T follicular helper cell (primary cell): ENCODE measurements at places on chromosomes 11 and 22.
A peak's percentile ranks its signal among the peaks of the same experiment; 100 is the strongest.

DNA sequence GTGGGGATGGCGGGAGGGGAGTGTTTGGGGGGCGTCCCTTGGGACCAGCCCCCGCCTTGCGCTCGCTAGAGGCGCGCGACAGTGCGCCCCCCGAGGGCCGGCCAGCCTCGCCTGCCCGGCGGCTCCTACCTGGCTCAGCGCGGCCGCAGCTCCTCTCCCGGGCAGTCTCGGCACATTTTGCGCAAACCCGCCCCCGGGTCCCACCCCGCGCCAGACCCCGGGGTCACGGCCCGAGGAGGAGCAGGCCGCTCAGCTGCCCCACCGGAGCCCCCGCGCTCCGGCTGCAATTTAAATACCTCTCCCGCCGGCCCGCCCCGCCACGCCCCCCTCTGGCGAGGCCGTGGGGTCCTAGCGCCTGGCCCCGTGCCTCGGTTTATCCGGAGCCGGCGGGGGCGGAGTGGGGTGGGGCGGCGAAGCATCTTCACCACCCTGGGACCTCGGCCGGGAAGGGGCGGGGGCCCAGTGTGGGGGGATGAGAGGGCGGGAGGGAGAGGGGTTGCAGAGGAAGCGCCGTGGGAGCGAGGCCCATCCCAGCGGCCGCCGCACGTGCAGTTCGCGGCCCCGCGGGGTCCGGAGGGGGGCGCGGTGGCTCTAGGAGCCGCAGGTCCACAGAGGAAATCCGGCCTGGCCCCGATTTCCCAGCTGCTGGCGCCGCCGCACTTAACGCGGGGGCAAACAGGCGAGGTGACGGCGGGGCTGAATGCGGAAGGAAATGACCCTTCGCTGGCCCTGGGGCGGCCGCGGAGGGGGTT is at the start of gene LRRC32:
Gene LRRC32 (minus strand): TSS at position 263 of the 752 bp plus-strand sequence. CDS start 4,793 bp downstream, outside the sequence.
- DNase-seq: no peak

- no peak for DNase-seq
Observed at GRCh38 chr22:44755956-44756361, 3.6 kb downstream of the ARHGAP8 start.

DNA sequence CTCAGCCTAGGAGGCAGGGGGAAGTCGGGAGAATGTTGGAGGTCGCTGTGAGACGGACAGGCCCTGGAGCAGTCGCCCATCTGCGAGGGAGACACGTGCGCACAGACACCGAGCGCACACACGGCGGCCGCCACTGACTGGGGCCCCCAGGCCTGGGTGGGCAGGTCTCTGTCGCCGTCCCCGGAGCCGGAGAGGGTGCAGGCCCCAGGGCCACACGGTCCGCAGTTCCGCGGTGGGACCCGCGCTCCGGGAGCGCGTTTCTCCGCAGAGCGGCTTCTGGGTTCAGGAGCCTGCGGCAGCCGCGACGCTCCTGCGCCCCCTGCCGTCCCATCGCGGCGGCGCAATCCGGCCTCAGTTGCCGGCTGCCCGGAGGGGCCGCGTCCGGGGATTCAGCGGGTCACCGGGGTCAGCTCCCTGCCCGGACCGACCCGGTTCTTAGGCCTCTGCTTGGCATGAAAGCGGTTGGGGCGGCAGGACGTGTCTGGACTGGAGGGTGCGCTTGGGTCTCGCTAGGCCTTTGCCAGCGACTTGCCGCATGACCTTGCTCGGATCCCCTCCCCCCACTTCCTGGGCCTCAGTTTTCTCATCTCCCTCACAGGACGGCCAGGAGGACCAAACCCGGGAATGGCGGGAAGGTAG is 31.2 kb downstream of the PDE2A start:
- peak; percentile 37 for DNase-seq

DNA sequence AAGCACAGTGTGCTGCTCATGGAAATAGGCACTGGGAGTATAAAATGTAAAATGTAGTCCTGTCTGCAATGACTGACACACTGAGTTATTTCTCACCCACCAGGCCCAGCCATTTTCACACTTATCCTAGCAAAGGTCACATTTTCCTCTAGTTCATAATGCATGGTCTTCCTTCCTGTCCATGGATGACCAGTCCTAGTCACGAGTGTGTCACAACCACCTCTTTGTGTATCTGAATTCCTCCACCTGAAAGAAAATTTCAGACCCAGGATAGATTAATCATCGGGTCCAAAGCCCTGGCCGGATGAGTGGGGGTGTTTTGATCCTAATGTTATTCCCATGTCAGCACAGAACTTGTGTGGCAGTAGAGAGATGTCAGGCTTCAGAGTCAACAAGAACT is at the start of gene MRGPRX4:
Gene MRGPRX4 (plus strand): TSS at position 172 of the 400 bp plus-strand sequence. CDS start 420 bp downstream, outside the sequence.
- DNase-seq: no peak

GRCh38 chr22:25348391-25348790 is 129.0 kb downstream of the CRYBB2 start:
- DNase-seq: no peak

DNA sequence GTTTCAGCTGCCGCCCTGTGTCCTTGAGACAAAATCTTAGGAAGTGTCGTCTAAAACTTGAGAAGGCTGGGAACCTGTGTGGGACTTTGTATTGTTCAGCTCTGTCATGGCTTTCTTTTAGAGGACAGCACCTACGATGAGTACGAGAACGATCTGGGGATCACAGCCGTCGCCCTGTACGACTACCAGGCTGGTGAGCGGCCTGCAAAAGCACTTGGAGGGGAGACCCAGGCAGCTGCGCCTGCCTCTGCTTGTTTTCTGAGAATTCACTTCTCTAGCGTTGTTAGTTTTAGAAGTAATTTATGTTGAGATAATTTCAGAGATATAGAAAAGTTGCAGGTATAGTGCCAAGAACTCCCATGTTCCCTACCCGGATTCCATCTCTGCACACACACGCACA is 35.2 kb downstream of the CTTN start:
- no peak for DNase-seq

DNA sequence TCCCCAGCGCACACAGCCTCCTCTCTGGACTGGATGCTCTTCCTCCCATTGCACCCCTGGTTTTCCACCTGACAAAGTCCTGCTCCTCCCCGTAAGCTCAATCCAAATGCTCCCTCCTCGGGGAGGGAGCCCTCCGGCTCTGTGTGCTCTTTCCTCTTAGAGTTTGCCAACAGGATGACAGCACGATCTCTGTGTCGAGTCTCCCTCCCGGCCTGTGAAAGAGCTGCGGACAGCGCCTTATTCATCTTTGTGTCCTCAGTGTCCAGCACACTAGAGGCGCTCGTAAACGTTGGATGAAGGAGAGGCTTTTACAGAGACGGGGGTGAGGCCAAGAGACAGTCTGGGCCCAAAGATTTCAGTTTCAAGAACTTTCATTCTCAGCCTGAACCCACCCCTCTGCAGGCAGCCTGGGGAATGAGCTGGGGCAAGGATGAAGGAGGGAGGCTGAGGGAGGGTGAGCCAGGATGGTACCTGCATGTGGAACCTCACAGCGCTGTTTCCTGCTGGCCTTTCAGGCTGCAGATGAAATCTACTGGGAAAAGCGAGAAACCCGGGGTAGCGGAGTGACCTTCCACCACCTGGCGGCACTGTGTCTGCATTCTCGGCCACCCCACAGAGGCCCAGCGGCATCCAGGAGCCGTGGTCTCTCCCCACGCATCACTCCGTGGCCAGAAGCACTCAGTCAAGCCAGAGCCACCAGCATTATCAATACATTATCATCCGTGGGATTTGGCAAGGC is 8.5 kb upstream of the TMPRSS4 start:
- DNase-seq: no peak

DNA sequence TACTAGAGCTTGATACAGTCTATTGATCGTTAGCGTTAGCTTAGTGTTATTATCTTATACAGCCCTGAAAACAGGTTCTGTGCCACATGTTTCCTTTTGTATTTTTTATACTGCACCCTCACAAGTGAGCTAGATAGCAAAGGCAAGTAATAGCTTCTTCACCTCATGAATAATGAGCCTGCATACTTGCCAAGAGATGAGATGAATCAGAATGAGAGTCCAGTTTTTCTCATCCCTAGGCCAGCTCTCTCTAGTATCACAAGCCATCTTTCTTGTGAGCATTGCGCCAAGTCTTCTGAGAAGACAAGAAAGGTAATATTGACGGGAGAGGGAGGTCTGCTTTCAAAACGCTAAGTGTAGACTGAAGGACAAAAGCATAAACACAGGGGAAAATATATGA is 8.7 kb upstream of the CARD18 start:
- DNase-seq: no peak

DNA sequence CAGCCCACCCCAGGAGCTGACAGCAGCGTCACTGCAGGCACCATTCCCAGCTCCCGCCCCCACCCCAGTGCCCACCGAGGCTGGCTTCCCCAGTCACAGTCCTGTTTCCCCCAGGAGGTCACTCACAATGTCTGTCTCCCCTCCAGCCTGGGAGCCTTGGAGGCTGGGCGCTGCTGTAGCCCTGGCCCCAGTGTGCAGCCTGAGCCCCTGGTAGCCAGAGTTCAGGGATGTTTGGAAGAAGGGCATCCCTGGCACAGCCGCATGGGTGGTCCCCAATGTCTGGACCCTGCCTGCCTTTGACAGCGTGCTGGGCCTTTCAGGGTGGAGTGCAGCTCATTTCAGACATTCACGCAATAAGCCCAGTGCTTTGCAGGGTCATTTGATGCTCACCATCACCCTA is 4.3 kb downstream of the CAPN5 start:
- DNase-seq: no peak

GRCh38 chr11:45884596-45885185 is 760 bp upstream of the MAPK8IP1 start:
- no peak for DNase-seq

- DNase-seq: no peak
Observed at GRCh38 chr11:11558826-11559225, 63.0 kb downstream of the GALNT18 start.

DNA sequence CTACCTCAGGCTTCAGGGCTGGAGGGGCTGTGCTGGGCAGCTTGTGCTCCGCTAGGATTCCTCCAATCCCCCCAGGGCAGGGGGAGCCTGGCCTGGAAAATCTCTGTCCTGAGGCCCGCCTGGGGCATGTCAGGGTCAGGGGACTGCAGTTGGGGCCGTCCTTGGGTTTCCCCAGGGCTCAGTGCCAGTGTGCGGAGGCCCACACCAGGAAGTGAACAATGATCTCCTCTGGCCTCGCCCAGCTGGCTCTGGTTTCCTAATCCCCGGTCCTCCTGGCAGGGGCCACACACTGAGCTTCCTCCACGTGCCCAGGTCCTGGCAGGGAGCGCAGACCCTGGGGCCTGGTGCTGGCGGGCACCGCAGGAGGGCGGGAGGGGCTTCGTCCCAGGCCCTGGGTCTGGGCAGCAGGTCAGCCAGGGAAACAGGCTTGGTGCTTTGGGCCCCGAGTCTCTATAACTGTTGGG is 1.4 kb upstream of the MUC2 start:
- DNase-seq: no peak

DNA sequence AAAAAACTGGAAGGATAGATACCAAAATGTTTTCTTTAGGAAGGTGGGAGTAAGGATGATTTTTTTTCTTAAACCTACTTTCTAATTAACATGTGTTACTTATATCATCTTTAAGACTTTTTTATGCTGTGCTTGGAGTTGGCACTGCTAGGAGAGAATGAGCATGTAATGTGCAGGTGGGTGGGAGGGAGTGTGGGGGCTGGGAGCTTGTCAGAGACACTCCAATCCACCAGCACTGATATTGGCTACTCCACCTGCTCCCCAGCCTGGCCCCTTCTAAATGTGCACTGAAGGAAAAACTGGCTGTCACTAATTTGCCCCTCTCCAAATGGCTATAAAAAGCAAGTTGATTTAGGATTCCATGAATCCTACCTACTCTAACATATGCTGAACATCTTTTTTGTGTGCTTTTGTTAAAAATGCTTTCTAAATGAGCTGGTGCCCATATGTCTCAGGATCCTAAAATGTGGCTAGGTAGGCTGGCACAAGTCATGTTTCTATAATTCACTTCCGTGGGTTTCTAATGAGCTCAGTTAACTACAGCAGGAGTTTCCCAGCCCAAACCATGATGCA is 44.3 kb upstream of the BMAL1 start:
- no peak for DNase-seq

DNA sequence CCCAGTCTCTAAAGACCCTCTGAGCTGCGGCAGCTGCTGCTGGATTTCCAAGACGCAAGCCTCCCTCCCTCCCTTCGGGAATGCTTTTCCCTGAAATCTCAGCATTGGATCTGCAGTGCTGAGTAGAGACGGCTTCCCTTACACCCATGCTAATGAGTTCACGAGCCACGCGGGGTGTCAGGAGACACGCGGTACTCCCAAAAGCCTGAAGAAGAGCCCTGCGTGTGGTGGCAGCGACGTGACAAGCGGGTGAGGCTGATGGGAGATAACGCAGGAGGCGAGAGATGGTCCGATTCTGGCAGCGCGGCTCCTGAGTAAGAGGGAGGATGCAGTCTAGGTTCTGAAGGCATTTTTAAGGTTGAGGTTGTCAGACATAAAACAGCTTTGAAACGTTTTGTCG is 74.4 kb upstream of the ASPHD2 start:
- no peak for DNase-seq

GRCh38 chr11:100638648-100639047 is 48.4 kb upstream of the ARHGAP42 start:
- DNase-seq: no peak

DNA sequence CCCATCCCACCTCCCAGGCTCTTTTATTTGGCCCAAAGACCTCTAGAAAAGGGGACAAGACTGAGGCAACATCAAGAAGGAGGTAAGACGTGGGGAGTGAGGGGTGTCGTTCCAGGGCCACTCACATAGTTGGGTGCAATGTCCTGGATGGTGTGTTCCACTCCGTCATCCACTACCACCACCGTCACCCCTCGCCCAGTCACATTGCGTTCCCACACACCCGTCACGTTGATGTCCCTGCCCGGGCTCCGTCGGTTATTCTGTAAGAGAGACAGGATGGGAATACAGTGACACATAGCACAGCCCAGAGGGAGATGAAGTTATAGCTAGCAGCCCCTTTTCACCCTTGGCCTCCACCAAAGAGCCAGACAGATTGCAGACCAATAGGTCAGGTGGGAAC is 3.8 kb downstream of the PCSK7 start:
- no peak for DNase-seq

DNA sequence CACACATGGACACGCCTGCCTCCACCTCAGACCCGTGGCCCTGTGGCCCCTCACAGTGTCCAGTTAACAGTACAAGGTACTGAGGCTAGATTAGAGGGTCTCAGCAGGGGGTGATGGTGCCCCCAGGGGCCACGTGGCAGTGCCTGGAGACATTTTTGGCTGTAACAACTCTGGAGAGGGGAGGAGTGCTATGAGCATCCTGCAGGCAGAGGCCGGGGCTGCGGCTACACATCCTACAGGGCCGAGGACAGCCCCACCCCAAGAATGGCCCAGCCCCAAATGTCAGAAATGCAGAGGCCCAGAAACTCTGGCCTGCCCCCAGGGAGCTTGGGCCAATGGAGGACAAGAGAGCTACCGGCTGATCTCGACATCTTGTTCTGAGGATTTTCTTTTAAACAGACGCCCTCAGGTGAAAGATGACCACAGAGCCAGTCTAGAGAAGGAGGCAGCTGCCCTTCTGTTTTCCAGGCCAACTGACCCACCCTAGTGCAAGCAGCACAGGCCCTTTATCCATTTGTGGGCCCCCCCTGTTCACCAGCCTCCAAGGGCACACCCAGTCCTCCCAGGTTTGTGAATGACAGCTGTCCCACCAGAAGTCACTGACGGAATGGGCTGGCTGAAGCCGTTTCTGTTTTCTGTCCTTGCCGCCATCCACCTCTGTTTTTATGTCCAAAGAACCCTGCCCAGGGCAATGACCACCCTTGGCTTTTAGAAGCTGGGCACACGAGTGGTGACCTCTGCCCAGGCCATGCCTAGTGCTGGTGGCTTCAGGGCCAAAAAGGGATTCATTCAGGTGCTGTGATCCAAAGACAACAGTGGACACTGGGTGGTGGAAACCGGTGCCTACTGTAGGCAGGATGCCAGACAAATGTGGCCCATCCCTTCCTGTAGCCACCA is 85.2 kb upstream of the LINC01488 start:
- DNase-seq: no peak
